Activated CD4-positive, alpha-beta T cell treated with anti-CD3 and anti-CD28 coated beads for 4 hours (primary cell): ENCODE measurements at places on chromosomes 2 and 18.

DNA sequence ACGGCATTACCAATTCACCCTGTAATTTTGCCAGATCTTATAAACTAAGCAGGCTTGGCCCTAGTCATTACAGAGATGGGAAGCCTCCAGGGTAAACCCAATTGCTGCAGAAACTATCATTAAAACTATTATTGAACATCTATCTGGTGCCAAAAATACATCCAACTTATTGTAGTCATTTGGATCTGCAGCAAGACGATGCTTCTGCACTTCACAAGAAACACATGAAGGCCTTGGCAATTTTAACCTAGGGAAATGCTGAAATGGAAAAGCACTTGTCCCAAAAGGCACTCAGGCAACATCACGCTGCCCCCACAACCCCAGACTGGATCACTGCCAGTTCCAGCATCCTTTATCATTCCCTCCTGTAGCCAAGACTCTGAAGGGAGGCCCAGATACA lies 85.3 kb upstream of the ACVR2A start:
- DNase-seq, result no peak

DNA sequence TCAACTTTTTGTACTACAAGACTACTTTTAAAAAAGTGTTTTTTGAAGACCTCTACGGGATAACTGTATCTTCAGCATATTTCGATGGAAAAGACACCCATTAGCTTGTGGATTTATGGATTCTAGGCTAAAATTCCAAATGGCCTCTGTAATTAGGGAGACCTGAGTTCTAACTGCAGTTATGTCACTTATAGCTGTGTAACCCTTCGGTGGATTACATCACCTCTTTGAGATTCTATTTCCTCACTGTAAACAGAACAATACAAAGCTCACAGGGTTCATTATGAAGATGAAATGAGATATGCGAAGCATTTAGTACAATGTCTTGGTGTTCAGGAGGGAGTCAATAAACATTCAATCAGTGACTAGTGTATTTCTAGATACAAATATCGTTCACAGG lies 24.2 kb downstream of the LMAN2L start:
- no peak for DNase-seq

- no peak for DNase-seq
These were observed 49.7 kb downstream of the CD28 start for GRCh38 chr2:203756161-203756560.

GRCh38 chr2:205267323-205267722 lies 415.0 kb upstream of the NRP2 start:
- no peak for DNase-seq

GRCh38 chr2:163626639-163627109 lies 109.1 kb downstream of the FIGN start:
- DNase-seq, result no peak

DNA sequence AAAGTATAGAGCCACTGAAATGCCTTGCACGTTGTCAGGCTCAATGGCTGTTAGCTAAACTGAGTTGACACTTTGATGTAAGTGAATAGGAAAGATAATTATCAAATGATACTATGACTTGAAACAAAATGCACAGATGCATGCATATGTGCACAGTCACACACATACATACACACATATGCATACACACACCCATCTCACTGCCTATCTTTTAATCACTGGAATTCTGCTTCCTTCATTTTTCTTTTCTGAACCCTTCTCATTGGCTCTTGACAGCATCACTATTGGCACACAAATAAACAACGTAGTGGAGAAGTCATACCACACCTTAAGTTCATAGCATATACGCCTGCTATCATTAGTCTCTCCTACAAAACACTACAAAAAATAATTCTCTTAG lies 154.9 kb upstream of the NCKAP5 start:
- DNase-seq, result no peak

- DNase-seq, result peak; percentile 70
These were observed 37.3 kb downstream of the PRKRA start for GRCh38 chr2:178413472-178414265.

DNA sequence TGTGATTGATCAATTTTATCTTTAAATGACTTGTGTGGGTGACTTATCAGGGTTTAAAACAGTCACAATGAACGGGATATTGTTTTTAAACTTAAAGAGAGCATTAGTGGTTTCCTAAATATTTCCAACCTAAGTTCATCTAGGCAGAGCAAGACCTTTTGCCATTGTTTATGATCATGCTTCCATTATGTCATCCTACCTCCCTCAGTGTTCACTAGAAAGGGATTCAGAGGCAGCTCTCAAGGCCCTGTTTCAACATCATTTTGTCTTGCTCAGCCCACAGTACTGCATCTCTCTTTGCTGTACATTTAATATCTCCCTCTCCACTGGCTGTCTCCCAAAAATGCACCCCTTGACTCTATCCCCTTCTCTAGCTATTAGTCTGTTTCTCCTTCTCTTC lies 21.5 kb upstream of the PELI1 start:
- no peak for DNase-seq

DNA sequence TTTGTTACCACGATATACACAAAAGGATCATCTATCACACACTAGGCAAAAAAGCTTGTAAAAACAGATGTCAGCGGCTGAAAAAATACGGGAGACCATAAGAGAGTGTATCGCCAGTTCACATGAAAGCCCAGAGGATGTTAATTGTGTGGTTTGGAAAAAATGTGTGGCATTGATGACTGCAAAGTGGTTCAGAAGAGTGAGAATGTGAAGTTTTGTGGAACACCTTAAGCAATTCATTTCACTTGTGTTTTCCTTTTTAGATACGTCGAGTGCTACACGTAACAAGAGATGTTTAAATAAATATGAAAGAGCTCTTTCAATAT lies 61.7 kb upstream of the DAPL1 start:
- DNase-seq, result no peak

DNA sequence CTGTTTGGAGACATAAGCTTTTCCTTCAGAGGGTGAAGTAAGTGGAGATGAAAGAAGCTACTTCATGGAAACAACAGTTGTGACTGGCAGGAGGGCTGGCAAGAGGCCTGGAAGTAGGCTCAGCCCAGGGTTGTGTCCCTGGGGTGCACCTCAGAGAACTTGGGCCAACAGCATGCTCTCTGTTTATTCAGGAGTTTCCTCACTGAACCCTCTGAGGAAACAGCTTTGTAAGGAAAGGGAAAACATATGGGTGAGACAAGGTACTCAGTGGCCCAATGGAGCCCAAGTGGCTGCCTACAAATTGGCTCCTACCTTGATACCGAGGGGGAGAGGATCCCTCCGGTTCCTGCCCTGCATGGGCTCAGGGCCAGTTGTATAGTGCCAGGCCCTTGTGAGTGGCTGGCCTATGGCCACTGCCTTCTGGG lies 115.5 kb upstream of the ITGA6 start:
- no peak for DNase-seq

DNA sequence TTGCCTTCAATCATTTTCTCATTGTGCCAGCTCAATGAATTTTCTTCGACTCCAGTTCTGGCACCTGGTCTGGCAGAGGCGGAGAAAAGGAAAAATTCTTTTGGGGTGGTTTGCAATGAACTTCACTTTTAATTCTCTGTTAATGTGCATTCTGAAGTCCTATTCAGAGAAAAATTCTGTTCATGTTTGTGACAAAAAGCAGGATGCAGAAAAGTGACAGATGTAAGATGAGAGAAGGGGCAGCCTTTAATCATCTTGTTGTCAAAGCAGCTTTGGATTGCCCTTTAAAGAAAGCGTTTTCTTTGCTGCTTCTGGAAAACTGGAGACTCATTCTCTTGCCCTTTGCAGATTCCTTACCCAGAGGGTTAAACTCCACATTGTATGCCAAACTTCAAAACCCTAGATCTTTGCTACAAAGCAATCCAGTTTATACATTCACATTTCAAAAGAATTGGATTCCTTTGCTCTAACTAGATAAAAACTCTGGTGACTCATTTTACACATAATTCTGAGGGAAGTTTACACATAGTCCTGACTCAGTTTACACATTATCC lies 94.6 kb upstream of the CAVIN2 start:
- no peak for DNase-seq

- no peak for DNase-seq
These were observed 3.0 kb upstream of the OTX1 start for GRCh38 chr2:63047321-63048279.

DNA sequence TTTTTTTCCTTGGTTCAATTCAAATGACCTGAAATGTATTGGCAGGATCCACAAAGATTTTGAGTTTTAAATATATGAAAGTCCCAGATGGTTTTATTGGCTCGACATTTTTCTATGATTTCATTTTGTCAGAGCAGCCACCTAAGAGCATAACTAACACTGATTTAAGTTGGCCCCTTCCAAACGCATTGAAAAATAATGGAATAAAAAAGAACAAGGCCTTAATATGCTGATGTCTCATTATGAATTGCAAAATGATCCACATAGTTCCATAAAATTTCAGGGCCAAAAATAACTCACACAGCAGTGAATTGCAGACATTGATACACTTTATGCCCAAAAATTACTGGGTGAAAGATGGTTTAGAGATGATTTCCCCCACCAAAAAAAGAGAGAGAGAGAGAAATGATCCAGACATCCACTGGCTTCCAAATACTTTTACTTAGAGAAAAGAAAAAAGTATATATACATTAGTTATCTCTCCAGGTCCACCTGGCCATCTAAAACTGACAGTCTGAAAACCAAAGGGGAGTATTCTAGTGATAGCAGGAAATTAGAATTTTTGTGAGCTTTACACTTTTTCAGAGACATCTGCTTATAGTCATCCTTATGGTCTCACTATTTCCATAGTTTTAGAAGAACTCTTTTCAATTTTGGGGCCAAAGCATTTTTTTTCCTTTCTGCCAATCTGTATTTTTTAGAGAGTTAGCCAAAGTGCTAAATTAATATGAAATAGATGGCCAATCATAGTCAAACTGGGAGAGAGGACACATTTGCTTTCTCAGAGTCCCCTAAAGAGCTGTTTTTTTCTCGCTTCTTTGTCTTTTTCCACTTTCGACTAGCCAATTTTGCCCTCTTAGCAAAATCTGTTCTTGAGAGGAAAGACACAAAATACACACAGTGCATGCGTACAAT lies 213.5 kb upstream of the RND3 start:
- DNase-seq, result no peak

DNA sequence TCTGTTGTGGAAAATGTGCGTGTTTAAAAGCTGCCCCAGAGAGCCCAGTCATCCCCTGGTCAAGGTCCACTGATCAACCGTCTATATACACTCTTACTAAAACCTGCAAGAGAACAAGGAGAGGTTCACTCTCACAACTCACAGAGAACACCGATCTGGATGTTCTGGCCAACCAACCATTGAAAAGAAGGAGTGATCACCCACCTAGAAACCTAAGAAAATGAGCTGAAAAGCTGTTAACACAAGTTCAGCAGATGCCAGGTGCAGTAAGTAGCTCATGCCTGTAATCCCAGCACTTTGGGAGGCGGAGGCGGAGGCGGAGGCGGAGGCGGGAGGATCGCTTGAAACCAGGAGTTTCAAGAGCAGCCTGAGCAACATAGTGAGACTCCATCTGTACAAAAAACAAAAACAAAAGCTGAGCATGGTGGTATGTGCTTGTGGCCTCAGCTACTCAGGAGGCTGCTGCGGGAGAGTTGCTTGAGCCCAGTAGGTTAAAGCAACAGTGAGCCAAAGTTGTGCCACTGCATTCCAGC lies 14.5 kb downstream of the ATG16L1 start:
- no peak for DNase-seq

DNA sequence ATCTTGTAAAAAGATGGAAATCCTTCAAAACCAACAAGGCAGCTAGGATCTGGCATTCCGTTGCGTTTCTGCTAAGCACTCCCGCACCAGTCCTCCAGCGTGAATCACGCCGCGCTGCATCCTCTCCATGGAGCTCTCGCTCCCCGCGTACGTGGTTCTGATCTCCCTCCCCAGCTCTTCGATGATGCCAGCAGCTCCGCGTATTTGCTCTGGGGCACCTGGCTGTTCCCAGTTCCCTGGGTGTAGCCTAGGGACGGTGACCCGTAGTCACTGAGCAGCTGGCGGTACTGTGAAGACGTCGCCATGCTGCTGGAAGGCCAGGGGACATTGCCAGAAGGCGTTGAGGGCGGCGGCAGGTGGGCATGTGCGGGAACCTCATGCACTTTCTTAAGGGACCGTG lies 407.5 kb downstream of the RNF144A start:
- no peak for DNase-seq

DNA sequence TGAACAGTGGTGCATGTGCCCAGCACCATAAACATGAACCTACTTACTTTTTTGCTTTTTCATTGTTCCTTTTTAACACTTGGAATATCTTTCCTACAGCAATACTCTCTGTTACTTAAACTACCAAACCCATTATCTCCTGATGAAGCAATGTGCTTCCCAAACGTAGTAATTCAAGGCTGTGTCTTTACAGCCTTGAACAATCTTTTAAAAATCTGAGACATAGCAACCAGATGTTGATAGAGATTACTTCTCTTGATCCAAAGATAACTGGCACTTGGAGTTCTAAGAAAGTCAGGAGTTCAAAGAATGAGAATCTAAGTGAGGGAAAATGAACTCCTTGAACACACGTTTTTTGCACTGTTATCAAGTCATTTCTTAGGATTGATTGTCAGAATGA lies 40.4 kb downstream of the ATP8B1 start:
- DNase-seq, result no peak

DNA sequence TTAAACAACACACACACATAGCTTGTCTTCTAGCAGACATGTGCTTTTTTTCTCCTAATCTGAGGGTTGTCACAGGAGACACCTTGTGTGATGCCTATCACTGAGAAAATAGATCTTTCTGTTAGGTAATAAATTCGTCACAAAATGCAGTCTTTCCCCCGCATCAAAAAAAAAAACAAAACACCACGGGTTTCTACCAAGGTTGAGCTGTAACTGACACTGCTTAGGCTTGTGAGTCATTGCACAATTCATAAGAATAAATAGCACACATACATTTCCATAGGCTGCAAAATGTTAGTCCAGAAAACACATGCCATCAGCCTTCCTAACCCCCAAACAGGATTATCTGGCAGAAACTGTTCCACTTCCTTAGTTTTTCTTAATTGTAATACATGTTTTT lies 6.5 kb downstream of the TMEM163 start:
- DNase-seq, result no peak

DNA sequence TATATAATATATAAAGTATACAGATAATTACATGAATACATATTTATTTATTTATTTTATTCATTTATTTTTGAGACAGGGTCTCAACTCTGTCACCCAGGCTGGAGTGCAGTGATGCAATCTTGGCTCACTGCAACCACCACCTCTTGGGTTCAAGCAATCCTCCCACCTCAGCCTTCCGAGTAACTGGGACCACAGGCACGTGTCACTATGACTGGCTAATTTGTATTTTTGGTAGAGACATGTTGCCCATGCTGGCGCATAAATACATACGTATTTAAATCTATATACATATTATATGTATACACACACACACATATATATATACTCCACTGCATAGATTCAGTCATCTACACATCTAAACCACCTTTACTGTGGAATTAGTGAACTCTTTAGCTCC lies 20.6 kb upstream of the NDUFV2 start:
- no peak for DNase-seq
